Inflammatory macrophage treated with lipopolysaccharide for 4 hours (primary cell): ENCODE measurements at places on chromosomes 7 and 10.
A peak's percentile ranks its signal among the peaks of the same experiment; 100 is the strongest.

- DNase-seq, result no peak
Observed at GRCh38 chr7:96410126-96410839, 88.4 kb upstream of the SLC25A13 start.

GRCh38 chr10:90112681-90113080 lies 411.3 kb downstream of the KIF20B start:
- no peak for DNase-seq

DNA sequence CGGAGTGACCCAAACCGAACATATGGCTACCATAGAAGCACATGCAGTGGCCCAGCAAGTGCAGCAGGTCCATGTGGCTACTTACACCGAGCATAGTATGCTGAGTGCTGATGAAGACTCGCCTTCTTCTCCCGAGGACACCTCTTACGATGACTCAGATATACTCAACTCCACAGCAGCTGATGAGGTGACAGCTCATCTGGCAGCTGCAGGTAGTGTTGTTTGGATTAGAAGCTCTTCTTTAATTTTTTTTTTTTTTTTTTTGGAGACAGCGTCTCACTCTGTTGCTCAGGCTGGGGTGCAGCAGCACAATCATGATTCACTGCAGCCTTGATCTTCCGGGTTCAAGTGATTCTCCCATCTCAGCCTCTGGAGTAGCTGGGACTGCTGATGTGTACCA lies 45.8 kb downstream of the NRF1 start:
- DNase-seq, result no peak

GRCh38 chr7:136528329-136528728 lies 340.1 kb upstream of the CHRM2 start:
- no peak for DNase-seq

DNA sequence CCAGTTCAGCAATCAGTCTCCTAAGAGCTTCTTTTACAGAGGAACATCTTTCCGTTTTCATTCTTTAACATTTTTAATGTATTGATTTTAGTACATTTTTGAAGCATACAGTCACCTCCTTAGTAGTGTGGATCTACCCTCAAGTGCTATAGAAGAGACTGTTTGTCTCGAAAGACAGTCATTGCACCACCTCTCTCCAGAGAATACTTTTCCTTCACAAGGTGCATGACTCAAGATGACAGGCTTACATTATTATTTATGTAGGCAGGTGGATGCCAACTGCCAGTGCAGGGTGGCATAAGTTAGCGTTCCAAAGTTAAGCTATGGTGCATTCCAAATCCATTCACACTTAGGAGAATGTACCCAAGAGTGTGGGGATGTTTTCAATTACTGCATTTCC lies 71.8 kb downstream of the ZEB1 start:
- DNase-seq, result no peak

- peak; percentile 1 for DNase-seq
Observed at GRCh38 chr7:66352071-66352470, 146.9 kb downstream of the TPST1 start.

GRCh38 chr10:125692601-125693523 lies 9.9 kb upstream of the TEX36 start:
- no peak for DNase-seq

GRCh38 chr7:44882899-44883298 lies 2.4 kb downstream of the PURB start:
- no peak for DNase-seq

DNA sequence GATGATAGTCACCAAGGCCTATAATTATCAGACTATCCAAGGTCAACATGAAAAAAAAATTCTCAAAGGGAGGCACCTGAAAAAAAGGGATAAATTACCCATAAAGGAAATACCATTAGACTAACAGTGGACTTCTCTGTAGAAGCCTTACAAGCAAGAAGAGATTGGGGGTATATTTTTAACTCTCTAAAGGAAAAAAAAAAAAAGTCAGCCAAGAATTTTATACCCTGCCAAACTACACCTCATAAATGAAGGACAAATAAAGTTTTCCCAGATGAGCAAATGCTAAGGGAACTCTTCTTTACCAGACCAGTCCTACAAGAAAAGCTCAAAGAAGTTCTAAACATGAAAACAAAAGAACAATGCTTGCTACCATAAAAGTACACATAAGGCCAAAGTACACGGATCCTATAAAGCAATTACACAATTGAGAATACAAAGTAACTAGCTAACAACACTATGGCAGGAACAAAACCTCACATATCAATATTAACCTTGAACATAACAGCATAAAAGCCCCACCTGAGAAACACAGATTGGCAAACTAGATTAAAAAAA lies 263.1 kb downstream of the RNLS start:
- no peak for DNase-seq

GRCh38 chr10:65355141-65355680 lies 1570.6 kb upstream of the LRRTM3 start:
- DNase-seq, result no peak

DNA sequence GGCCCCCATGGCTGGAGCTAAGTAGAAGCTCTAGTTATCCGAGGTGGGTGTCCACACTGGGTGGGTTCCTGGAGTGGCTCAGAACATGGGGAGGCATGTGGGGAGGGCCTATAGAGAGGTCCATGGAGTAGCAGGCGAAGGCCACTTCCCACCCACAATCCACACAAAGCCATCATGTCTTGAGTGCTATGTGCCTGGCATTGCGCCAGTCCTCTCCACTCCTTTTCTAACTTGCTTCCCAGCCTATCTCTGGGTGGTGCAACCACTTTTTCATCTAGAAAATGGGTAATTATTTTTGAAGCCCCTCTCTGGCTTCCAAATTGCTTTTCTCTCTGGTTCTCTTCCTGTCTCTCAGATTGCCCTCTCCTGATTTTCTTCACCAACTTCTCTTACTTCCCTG lies 263.6 kb downstream of the PHTF2 start:
- DNase-seq, result no peak

DNA sequence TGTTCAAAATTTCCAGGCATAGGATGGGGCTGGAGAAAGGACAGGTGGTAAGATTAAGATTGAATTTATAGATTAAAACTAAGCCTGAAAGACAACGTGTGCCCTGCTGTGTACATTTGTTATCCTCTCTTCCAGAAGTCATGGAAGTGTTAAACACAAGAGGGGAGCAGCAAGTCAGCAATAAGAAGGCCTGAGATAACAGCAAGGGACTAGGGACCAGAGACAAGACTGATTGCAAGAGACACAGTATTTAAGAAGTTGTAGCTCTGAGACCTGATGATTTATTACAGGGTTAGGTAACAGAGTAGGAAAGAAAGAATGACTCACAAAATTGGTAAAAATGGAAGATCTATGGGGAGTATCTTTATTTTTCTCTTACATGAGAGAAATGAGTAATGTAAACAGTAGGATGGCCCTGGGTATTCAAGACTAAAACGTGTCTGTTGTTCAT lies 55.7 kb upstream of the COL1A2 start:
- no peak for DNase-seq

DNA sequence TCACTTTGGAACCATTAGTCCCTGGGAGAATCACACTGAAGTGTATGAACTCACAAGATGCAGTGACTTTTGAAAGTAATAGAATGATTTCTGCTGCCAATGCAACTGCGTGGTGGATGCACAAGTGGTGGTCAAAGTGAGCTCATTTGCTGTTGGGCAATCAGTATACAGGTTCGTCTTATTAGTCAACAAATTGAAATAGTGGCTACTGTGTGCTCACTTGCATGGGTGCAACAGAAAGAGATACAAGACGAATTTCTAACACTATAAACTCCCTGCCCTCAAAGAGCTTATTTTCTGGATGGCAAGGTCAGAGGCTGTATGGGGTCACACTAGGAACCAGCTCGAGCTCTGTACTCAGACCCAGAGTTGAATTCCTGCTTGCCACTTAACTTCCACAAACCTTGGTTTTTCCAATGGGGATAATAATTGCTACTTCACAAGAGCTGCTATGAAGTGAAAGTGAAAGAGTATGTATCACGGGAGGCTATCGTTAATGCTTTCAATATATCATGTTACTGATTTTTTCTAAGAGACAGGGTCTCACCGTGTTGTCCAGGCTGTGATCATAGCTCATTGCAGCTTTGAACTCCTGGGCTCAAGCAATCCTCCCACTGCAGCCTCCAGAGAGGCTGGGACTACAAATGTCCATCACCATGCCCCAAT lies 8.3 kb upstream of the BCL7B start:
- DNase-seq, result peak; percentile 60

DNA sequence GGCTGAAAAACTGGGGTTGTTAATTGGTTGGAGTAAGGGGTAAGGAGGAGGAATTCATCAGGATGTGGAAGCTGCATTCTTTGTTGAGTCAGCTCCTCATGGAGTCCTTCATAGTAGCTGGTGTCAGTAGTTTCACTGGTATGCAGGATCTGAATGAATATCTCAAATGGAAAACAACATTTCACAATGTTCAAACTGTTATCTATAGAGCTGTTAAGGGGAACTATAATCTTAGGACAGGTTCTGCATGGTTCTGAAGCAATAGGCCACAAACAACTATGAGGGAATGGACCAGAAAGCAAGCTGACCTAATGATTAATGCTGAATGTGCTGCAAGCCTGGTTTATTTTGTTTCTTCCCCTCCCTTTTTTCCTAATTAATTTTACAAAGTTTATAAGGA lies 225.8 kb downstream of the IPMK start:
- DNase-seq, result no peak

DNA sequence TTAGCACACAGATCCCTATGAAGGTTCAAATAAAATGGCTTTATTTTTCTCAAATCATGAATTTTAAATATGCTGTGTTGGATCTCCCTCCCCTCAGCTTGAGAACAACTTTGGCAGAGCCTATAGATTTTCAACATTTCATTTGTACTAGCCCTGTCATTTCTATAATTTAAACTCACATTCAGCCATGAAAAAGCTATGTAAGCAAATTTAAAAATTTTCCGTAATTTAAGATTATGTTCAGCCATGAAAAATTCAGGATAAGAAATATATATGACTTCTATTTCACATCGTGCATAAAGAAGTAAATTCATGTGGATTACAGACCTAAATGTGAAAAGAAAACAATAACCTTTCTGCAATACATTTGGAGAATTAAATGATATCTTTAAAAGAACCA lies 36.5 kb upstream of the SCIN start:
- no peak for DNase-seq

DNA sequence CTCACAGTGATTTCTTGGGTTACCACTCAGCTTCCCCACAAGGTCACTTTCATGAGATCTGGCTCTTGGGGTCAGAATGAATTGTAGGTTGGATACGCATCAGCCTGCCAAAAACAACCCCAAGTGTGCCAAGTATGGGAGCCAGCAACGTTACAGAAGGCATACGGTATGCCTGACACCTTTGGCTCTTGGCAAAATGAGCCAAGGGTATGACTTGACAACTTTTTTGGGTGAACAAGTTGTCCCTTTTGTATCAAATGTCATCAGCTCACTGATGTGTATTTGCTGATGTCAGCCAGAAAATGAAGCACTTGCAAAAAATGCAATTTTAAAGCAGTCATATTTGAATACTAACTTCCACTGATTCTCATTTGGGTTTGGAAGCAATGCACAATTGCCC lies 168.4 kb downstream of the CACNB2 start:
- no peak for DNase-seq

- DNase-seq, result no peak
Observed at GRCh38 chr7:134024739-134025138, 102.4 kb upstream of the LRGUK start.

- peak; percentile 57 for DNase-seq
Observed at GRCh38 chr7:140475747-140476333, 3.5 kb downstream of the MKRN1 start.

GRCh38 chr10:132951926-132952325 lies 9.6 kb upstream of the CFAP46 start:
- DNase-seq, result no peak

- DNase-seq, result no peak
Observed at GRCh38 chr10:131824371-131825149, 76.2 kb upstream of the PPP2R2D start.

- DNase-seq, result peak; percentile 84
Observed at GRCh38 chr10:88989824-88990383, 694 bp upstream of the FAS start.

- DNase-seq, result no peak
Observed at GRCh38 chr7:98178762-98179490, 32.3 kb upstream of the BHLHA15 start.

- peak; percentile 26 for DNase-seq
Observed at GRCh38 chr7:7979558-7979957, 11.0 kb downstream of the GLCCI1 start.

DNA sequence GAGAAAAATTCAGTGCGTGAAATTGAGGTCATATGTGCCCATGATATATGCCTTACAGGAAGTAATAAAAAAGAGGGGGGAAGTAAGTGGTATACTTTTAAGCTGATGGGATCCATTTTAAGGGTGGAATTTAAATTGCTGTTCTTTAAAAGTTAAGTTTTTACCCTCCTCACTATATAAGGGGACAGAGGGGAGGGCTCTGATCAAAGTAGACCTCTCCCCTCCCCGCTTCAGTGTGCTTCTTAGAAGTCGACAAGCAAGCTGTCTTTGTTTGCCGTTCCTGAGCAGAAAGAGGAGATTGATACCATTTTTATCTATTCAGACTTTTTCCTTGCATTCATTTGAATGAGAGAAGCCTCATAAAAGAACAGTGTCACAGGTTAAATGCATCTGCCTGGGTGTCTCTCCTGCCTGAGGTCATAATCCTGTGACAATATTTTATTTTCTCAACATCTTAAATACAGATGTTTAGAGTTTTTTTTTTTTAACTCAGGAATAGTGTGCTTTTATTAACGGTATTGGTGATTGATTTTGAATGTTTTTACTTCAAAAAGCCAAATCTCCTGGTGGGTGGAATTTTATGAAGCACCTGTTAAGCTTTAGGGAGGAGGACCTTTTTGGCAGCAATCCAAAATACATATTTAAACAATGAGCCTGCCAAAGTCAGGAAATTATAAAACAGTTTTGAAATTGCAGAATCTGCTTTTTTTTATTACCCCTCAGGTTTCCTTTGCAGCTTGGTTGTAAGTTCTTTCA lies 141.7 kb downstream of the KAT6B start:
- peak; percentile 21 for DNase-seq

DNA sequence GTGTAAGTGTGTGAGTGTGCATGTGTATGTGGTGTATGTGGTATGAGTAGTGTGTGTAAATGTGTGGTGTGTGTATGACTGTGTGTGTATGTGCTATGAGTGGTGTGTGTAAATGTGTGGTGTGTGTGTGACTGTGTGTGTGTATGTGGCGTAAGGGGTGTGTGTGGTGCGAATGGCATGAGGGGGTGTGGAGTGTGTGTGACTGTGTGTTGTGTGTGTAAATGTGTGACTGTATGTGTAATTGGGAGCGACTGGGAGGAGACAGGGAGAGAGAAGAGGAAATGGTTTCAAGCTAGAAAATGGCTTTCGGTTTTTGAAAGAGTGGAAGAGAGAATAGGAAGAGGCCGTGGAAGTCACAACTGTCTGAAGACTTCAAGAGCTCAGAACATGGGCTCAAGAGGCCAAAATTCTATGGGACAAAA lies 23.6 kb upstream of the GATAD1 start:
- peak; percentile 70 for DNase-seq

GRCh38 chr7:121803039-121803438 lies 69.9 kb upstream of the PTPRZ1 start:
- no peak for DNase-seq

- no peak for DNase-seq
Observed at GRCh38 chr10:43955002-43955596, 306.4 kb upstream of the ZNF32 start.

GRCh38 chr7:128427289-128427891 lies 17.6 kb upstream of the IMPDH1 start:
- DNase-seq, result peak; percentile 67
